ENCODE measurements at places on chromosomes 13 and 19. TPM values are rescaled to one million over a fixed set of nuclear protein-coding genes. Genes with fewer than 3 reads are reported as not detected.

Gene EEF1AKMT1
- 11.2 TPM for total RNA-seq

Gene USHBP1
- not detected for total RNA-seq

GRCh38 chr13:102680842-102681740, 13.8 kb downstream of the METTL21C start:
- no peak overlapping the region for H3K4me3 ChIP-seq
- H3K36me3 ChIP-seq: peaks cover 36% of the 10 kb centered on the region
- H3K27me3 ChIP-seq: no peaks in the 10 kb centered on the region
- H3K27ac ChIP-seq: peak overlapping the region; percentile 54
- DNase-seq: no peak

- H3K4me1 ChIP-seq: no peaks in the 10 kb centered on the region
- no peak overlapping the region for H3K4me3 ChIP-seq
- H3K27me3 ChIP-seq: peaks cover 1% of the 10 kb centered on the region
- H3K36me3 ChIP-seq: no peaks in the 10 kb centered on the region
- no peak overlapping the region for H3K27ac ChIP-seq
- DNase-seq: no peak
Measured at GRCh38 chr13:44383945-44384344, 10.3 kb downstream of the SERP2 start.

Gene FFAR3
- total RNA-seq: not detected

All from activated CD8-positive, alpha-beta T cell treated with anti-CD3 and anti-CD28 coated beads, Interleukin-2, amount 10 ng/mL, durations not matched to agents 7 days and 5 days (primary cell).